Smooth muscle cell of bladder (primary cell): ENCODE measurements at places on chromosomes 4 and X. TPM values are rescaled to one million over a fixed set of nuclear protein-coding genes. Genes with fewer than 3 reads are reported as not detected.

GPR82 gene
- total RNA-seq = not detected in 2 replicates

TMEM128 gene
- total RNA-seq = 28.4 and 30.3 TPM in 2 replicates

ANXA5 gene
- total RNA-seq = 879 and 1,015 TPM in 2 replicates

MAGED4B gene
- 25.2 and 38.0 TPM in 2 replicates for total RNA-seq

SHISA3 gene
- total RNA-seq = 0.28 and 0.65 TPM in 2 replicates

NDUFC1 gene
- total RNA-seq = 45.0 and 53.6 TPM in 2 replicates

SSX2 gene
- total RNA-seq = not detected in 2 replicates

NUDT11 gene
- total RNA-seq = 16.4 and 17.7 TPM in 2 replicates
